ENCODE measurements at places on chromosomes 12 and 14.

DNA sequence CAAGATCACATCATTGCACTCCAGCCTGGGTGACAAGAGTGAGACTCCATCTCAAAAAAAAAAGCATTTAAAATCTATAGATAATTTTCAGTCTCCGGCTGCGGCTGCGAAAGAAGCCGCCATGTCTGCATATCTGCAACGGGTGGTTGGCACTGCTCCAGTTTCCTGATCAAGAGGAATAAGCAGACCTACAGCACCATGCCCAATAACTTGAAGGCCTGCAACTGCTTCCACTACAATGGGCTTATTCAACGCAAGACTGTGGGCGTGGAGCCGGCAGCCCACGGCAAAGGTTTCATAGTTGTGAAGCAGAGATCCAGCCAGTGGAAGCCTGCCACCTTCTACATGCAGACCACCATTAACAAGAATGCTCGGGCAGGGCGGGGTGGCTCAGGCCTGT is 30.6 kb upstream of the EID3 start:
- DNase-seq, result no peak

DNA sequence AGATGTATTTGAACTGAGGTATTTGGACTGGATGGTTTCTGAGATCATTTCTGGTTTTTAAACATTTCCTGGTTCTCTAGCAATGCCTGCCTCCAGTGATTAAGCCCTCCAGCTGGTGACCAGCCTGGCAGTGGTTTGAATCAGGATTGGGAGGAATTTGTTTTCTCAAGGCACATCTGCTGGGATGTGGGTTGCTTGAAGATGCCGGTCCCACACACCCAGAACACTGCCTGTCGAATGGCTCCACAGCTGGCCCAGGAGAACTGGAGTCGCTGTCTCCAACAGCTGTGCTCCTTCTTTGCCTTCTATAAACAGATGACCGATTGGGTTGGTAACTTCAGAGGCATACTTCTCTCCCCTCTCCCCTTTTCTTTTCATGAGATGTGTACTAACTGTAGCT is 258.0 kb upstream of the DDHD1 start:
- DNase-seq, result no peak

- DNase-seq, result no peak
Observed at GRCh38 chr12:67069451-67070306, 199.5 kb upstream of the CAND1 start.

GRCh38 chr14:51697848-51698247 is 46.1 kb downstream of the FRMD6 start:
- no peak for DNase-seq

GRCh38 chr14:62443796-62444195 is 601.5 kb downstream of the KCNH5 start:
- DNase-seq, result no peak

DNA sequence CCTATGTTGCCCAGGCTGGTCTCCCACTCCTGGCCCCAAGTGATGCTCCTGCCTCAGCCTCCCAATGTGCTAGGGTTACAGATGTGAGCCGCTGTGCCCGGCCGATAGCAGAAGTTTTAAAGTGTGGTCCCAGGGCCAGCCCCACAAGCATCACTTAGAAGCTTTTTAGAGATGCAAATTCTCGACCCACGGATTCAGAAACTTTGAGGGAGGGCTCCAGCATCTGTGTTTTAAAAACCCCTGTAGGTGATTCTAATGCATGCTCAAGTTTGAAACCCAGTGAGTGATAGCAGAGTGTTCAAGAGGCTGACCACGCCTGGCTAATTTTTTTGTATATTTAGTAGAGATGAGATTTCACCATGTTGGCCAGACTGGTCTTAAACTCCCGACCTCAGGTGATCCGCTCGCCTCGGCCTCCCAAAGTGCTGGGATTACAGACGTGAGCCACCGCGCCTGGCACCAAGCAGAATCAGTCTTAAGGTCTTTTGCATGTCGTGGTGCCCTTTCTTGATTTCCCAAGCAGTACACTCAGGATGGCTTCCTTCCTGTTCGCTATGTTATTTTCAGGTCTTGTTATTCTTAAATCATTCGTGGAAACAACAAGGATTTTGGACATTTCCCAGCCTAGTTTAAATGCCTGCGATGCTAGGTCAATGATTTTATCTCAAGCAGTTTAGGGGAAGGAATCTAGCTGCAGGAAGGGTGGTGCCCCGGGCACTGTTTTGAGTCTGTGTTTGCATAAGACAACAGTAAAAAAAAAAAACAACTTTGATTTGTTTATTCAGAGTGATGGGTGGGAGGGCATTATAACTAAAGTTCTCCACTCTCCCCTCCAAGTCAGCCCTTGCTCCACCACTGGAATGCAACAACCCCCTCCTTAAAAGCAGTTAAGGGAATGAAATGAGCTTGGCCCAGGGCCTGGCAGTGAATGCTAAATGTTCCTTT is 9.2 kb upstream of the RILPL2 start:
- peak; percentile 22 for DNase-seq
